ENCODE measurements at places on chromosomes 1 and 21.

DNA sequence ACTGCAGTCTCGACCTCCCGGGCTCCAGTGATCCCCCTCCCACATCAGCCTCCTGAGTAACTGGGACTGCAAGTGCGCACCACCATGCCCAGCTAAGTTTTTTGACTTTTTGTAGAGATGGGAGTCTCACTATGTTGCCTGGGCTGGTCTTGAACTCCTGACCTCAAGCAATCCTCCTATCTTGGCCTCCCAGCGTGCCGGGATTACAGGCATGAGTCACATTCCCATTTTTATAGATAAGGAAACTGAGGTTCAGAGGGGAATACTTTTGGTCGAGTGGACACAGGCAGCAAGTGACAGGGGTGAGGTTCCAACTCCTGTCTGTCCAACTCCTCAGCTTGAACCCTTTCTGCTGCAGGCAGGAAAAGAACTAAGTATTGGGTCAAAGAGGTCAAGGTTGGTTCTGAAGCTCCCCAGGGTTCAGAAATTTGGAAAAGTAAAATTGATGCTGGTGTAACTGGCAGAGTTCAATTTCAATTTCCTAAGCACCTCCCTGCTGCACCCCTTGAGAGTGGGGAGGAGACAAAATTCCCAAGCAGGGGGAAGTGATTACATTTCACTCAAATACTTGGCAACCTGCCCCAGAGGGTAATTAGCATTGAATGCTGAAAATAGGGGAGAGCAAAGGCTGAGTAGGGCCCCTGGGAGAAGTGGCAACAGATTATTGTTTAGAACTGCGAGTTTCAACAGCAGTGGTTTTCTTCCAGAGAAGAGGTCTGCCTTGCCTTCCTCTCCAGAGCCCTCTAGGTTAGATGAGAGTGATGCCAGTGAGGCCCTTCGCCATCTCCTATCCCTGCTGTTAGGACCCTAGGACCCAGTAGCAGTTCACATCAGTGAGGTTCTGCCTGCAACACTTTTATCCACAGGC is 17.5 kb upstream of the ALPL start:
- no peak for DNase-seq

DNA sequence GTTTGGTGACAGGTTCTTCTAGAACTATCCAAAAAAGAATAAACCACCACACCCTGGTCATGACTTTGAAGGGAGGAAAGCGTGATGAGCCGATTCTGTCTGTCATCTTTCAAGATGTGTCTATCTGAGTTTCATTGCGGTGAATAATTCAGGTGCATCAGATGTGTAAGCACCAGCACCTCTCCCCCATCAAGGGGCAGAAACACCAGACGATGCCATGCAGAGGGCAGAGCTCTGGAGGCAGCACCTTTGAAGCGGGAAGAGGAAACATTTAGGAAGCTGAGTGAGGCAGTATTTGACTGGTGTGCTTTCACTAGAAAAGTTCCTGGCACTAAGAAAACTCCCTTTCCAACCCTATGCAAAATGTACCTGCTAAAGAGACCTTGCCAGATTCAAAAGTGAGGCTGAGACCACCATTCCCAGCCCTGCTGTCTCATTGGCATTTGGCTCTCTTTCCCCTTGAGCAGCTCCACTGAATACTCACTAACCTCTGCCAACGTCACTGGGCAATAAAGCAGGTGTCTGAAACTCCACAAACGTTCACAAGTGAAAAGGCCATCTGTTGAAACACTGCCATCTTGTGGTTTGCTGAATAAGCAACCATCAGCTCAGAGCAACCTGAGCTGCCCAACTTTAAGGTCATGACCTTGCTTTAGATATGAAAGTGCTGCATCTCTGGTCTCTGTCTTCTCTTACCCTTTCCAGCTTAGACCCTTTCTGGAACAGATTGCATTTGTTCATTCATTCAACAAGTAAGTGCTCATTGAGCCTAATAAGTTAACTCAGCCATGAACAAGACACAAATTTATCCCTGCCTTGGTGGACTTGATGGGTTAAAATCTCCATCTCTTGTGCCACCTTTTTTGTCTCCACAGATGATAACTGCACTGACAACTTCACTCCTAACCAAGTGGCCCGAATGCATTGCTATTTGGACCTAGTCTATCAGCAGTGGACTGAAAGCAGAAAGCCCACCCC is 228.6 kb downstream of the PAPPA2 start:
- no peak for DNase-seq

DNA sequence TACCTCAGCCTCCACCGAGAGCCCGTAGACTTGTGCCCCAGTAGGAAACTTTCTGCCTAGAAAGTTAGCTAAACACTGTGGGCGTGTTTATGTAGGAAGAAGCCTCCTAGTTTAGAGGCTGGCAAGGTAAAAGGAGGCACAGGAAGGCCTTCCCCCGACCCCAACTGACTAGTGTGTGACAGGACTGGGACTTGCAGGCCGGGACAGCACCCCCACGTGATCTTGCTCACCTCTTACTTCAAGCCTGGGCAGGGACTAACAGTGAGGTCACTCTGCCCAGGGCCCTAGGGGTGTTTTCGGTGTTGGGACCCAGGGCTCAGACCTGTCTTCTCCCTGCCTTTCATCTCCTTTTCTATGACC is 392 bp upstream of the TAGLN2 start:
- no peak for DNase-seq

GRCh38 chr21:25791319-25791718 is 56.5 kb downstream of the GABPA start:
- DNase-seq: no peak

DNA sequence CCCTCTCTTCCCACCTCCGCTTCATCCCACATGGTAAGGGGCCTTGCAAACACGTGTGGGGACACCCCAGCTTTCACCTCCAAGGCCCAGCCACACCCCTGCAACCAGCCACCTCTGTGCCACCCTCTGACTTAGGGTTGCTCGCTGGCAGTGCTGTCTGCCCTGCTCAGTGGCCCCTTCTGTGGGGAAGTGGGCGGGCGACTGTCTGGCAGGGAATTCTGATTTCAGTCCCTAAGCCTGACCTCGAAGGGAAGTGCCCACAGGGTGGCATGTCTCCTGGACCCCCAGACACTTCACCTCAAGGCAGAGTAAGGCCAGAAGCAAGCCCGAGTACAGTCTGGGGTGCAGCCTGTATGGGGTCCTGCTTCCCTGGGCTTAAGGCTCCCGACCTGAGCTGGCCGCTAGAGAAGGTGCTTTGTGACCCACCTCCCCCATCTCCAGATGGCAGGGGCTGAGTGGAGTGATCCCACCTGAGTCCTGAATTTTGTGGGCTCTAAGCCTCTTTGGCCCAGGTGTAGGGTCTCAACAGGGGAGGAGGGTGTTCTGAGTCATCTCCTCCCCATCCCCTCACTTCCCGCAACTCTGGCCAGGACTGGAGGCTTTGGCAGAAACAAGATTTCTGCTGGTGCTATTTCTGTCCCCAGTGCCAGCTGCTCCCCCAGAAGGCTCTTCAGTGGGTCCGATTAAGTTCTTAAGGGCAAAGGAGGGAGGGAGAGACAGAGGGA is 7.0 kb downstream of the RD3 start:
- no peak for DNase-seq

DNA sequence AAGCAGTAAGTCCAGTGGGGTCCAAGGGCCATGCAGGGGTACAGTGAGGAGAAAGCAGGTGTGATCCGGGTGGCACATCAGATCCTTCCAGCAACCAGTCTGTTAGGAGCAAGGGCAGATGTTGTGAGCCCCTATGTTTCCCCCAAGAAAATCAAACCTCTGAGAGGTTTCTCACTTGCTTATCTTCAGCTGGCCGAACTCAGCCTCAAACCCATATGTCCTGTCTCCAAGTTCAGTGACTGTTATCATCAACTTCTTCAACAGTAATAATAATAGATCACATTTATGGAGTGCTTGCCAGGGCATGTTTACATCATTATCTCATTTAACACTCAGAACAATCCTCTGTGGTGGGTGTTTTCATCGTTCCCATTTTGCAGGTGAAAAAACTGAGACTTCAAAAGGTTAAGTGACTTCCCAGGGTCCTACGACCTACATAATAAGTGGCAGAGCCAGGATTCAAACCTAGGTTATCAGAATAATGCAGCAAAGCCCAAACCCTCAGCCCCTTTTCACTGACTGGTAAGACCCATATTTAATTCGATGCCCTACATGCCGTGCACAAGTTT is 3.3 kb downstream of the CAPN2 start:
- DNase-seq: no peak

Data from CD4-positive, alpha-beta T cell treated with Interleukin-2 at 100 ng/mL for 4 hours (primary cell).